Stimulated activated CD8-positive, alpha-beta memory T cell treated with anti-CD3 and anti-CD28 coated beads, Interleukin-15, amount 100 ng/mL, for 4 hours (primary cell): ENCODE measurements at places on chromosomes 4 and X.

DNA sequence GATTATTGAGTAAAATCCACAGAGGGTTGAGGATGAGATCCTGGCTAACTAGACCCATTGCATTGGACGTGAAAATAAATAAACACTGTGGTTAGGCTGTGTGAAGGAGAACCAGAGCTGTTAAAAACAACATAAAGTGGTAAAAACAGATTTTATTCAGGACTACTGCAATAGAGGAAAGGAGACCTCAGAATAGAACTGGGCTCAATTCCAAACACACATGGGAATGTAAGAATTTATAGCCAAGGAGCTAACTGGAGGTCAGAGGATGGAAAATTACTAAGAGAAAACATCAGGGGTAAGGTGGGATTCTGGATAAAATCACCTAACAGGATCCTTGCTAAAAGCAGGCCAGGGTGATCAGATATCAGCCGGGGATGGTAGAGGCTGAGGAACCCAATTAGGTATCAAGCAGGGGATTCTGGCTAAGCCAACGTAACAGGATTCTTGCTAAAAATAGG is 112.4 kb downstream of the RNF150 start:
- DNase-seq: no peak

DNA sequence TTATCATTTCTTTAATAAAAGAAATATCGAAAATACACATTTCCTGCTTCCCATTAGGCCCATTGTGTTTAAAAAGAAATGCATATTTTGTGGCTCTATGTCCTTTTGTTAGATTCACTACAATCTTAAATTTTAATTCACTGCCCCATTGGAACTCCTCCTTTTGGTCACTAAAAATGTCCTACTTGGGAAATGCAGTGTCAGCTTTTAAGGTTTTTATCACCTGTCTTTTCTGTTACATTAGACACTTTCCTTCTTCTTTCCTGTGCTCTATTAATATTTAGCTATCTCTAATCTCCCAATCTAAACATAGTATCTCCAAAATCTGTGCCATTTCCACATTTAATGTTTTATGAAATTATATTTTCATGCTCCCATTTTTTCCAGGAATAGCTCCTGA is 164.9 kb upstream of the SPOCK3 start:
- no peak for DNase-seq

DNA sequence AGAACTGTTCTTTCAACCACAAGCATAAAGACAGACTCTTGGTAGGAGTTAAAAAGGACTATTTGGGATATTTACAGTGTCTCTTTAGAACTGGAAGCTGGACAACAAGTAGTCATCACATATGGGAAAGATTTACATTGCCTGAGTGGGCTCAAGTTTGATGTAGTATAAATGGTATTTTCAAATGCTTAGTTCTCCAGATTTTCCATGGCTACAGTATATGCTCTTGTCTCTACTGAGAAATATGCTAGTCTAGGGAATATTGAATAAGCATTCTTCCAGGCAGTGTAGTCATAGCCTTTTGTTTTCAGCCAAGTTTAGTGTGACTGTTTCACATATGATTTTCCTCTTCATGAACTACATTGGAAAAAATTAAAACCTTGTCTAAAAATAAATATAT is 315.6 kb downstream of the ARHGAP24 start:
- DNase-seq: no peak

DNA sequence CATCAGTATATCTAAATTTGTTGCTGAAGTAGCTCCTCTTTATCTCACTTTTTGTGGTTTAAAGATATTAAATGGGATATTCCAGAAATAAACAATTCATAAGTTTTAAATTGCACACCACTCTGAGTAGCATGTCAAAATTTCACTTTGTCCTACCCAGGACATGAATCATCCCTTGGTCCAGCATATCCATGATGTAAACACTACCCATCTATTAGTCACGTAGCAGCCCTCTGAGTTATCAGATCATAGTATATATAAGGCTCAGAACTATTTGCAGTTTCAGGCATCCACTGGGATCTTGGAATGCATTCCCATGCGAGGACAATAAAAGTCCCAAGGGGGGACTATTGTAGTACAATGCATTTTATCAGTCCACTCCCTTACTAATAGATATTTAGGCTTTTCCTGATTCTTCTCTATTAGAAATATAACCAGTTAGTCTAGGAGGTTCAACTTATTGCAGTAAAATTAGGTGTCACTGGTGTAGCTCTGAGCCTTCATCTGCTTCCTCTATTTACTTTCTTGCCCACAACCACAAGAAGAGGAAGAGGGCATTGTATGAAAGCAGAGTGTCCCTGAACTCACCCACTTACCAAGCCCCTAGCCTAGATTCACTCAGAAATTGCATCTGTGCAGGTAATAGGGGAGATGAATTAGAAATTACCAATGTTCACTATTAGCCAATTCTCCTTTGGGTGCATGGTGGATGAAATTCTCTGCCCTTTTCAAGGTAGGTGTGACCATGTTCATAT is 409.8 kb upstream of the GALNT7 start:
- DNase-seq: no peak

DNA sequence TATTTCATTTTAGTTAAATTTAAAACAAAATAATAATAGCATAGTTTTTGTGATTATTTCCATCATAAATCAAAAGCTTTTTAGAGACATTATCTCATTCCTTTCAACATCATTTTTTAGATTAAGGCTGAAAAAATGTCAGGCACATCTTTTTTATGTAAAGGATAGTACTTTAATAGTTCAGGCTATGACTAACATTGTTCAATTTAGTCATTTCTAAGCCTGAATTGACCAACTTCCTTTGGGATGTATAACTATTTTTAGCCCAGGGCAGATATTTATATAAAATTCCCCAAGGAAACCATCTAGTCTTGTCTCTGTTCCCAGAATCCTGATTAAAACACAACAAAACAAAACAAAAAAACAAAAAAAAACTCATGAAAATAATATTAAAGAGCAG is 145.6 kb upstream of the PCDH18 start:
- no peak for DNase-seq

DNA sequence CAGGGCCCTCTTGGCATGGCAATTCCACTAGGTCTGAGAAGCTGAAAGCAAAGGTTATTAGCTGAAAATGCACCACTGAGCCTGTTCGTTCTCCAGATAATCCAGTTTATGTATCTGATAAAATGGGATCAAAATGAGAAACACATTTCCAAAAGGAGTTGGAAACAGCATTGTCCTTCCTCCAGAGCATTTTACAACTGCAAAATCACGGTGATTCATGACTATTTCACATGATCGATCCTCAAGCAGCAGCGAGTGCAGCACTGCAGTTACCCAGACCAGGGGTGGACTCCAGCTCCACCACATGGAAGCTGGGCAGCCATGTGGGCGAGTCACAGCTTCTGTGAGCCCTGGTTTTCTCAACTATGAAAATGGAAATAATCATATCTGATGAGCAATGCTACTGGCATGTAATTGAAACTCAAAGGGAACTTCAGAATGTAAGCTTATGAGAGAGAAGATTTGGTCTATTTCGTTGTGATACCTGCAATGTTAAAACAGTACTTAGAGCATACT is 78.7 kb upstream of the MSX1 start:
- no peak for DNase-seq

DNA sequence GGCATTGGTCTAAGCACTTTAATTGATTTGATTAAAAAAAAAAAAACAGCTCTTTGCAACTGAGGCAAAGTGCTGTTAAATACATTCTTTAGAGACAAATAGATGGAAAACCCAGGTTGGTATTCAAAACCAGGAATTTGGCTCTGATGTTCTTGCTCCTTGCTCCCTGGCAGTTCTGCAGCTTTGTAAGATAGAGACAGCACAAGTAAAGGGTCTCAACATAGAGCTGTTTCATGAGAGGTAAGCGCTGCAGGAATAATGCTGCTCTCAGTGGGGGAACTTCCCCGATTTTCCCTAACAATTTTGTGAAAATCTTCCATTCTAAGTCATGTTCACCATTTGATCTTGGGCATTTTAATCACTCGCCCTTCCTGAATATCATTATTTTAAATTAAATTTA is 479.5 kb upstream of the HS3ST1 start:
- no peak for DNase-seq

- no peak for DNase-seq
These were observed 127.9 kb downstream of the SLC39A8 start for GRCh38 chr4:102217345-102217744.

GRCh38 chrX:51776851-51777250 is 33.6 kb downstream of the GSPT2 start:
- DNase-seq: no peak

GRCh38 chrX:130340271-130340670 is 552 bp downstream of the SLC25A14 start:
- no peak for DNase-seq

DNA sequence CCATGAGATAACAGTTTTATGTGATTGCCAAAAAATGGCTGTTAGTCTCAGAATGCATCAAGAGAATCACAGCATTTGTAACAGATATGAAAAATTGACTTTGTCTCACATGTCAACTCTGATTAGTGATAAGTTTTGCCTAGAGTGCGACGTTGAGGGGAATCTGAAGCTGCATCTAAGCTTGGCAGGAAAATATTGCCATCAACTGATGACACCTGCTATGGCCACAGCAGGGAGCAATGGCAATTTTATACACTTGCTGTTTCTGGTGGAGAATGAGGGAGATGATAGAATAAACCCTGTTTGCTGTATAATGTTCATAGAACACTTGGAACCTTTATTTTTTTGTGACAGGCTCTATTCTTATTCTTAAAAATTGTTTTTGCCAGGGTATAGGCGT is 205.4 kb upstream of the GNPDA2 start:
- DNase-seq: no peak

GRCh38 chrX:54824722-54825121 is 17.2 kb downstream of the MAGED2 start:
- no peak for DNase-seq

GRCh38 chr4:8394806-8395205 is 45.7 kb downstream of the ACOX3 start:
- no peak for DNase-seq

- no peak for DNase-seq
These were observed 2.2 kb upstream of the VGLL1 start for GRCh38 chrX:136529795-136530194.

- no peak for DNase-seq
These were observed 134.7 kb downstream of the STIM2 start for GRCh38 chr4:26995316-26995715.

- DNase-seq: no peak
These were observed 39.4 kb upstream of the AFAP1 start for GRCh38 chr4:7978907-7979651.

- no peak for DNase-seq
These were observed 60.5 kb downstream of the FGFBP1 start for GRCh38 chr4:15878011-15878410.

GRCh38 chr4:40960941-40961340 is 211.2 kb downstream of the NSUN7 start:
- no peak for DNase-seq

GRCh38 chrX:136858007-136858756 is 22.3 kb downstream of the RBMX start:
- DNase-seq: no peak

DNA sequence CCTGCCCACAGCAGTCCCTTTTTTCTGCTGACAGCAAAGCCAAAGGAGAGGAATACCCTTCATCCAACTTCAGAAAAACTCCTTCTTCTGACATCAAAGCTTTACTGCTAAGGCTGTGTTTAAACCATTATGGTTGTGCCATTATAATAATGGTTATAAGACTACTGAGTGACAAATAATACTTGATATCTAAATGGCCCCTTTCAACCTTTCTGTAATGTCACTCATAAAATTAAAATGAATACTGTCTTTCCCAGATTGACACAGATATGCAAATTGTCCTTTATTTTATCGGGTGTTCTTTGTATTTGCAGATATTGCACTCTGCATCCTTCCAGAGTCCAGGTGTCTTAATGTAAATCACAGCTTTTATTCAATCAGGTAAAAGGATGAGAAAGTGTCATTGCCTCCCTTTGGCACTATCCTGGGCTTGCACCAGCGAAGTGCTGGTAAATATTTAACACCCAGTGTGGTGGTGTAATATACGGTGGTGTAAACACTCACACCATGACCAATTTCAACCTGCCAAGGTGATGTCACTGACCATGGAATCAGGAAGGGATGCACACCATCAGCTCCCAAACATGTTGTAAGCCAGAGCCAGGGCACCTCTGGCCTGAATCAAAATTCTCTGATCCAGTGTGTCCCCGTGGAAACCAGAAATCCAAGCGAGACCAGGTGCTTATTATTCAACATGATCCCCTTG is 139.4 kb upstream of the TENM3 start:
- DNase-seq: no peak

DNA sequence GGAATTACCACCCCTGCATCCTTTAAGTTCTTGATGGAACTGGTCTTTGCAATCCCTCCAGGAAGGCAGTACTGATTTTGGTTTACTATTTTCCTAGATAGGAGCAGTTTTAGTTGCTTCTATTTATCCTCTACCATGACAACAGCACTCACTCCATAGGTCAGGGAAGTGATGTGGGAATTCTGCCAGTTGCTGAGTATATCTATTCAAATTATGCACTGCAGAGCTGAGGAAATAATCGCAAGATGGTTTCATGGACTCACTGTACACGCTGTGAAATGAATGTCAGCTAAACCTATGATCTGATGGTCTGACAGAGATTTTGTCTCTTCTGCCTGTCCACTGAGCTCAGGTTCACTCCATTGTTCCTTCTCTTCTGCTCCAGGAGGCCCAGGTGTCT is 135.8 kb downstream of the FAAH2 start:
- DNase-seq: no peak
